Pulmonary artery endothelial cell (primary cell): ENCODE measurements at places on chromosomes 7 and 10.

GRCh38 chr10:130463876-130464364, 327.7 kb downstream of the GLRX3 start:
- DNase-seq, result no peak

GRCh38 chr10:34884272-34884952, 69.3 kb upstream of the PARD3 start:
- DNase-seq, result no peak

GRCh38 chr10:89373916-89374711, 3.7 kb upstream of the IFIT1B start:
- DNase-seq, result peak; percentile 96

GRCh38 chr10:124150807-124151417, 57.5 kb upstream of the CHST15 start:
- no peak for DNase-seq
